ENCODE measurements at places on chromosomes 4 and X.

DNA sequence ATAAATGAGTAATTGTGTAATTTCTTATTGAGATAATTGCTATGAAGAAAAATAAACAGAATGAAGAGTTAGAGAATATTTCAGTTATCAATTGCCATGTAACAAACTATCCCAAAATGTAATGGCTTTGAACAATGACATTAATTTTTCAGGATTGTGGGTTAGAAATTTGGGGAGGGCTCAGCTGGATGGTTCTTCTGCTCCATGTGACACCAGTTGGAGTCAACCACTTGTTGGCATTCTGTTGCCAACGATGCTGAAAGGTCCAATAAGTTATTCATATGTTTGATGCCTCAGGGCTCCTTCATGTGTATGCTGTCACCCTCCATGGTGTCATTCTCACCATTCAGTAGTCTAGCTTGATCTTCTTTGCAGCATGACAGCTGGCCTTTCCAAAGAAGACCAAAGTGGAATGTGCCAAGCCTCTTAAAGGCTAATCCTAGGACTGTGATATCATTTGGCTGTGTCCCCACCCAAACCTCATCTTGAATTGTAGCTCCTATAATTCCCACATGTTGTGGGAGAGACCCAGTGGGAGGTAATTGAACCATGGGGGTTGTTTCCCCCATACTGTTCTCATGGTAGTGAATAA is 20.9 kb upstream of the CCDC149 start:
- DNase-seq = no peak

GRCh38 chr4:159420162-159421057 is 317.5 kb downstream of the RAPGEF2 start:
- no peak for DNase-seq

GRCh38 chr4:141121768-141122454 is 11.4 kb downstream of the RNF150 start:
- no peak for DNase-seq

DNA sequence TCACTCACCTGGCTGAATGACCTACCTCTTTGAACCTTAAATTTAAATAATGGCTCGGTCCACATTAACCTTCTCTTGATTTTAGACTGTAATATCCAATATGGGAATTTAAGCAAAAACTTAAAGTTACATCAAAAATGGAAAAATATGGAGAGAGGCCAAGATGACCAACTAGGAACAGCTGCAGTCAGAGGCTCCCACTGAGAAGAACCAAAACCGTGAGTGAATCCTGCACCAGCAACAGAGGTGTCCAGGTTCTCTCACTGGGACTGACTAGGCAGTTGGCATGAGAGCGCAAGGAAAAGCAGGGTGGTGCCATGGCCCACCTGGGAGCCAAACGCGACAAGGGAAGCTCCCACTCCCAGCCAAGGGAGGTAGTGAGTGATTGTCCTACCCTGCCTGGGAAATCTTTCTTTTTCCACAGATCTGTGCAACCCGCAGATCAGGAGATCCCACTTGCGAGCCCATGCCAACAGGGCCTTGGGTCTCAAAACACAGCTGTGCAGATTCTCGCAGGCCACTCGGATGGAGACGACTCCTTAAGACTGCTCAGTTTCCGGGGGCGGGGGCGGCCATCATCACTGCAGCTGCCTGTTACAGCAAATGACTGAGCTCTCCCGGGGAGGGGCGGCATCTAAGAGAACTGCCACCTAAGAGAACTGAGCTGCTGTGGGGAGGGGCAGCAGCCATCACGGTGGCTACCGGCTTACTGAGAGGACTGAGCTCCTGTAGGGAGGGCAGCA is 343.4 kb downstream of the DMD start:
- no peak for DNase-seq

DNA sequence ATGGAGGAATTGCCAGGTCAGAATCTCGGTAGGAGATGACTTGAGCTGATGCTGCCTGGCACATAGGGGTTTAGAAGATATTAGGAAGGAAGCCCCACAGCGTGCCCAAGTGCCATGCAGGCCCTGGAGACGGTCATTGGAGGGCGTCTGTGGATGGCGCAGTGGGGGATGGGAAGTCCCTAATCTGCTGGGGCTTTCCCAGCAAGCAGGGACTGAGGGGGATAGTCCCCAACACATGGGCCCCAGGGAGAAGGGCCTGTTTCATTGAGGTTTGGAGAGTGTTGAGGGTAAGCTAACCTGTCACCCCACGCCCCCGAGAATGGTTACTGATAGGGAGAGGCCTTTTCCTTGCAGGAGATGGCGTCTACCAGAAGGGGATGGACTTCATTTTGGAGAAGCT is 7.8 kb downstream of the TAFAZZIN start:
- DNase-seq = no peak

DNA sequence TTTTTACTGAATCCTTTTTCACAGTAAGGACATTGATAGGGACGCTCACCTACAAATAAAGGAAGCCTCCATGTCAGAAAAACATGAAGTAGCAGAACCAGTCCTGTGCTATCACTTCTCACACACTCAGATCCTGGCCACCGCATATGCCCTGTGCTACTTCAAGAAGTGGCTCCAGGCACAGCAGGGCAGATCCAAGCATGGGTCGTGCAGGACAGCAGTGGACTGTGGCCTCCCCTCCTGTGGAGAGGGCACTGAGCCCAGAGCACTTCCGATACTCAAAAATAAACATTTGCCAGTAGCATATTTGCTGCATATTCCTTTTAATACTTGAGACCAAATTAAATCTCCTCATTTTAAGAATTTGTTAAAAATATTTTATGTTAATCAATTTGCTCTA is 167.9 kb downstream of the PRDM5 start:
- no peak for DNase-seq

GRCh38 chr4:15291122-15291521 is 136.7 kb upstream of the C1QTNF7 start:
- DNase-seq = no peak

- no peak for DNase-seq
These were observed 182.9 kb downstream of the AFAP1 start for GRCh38 chr4:7756561-7757355.

- DNase-seq = no peak
These were observed 94.0 kb downstream of the TMEM47 start for GRCh38 chrX:34563061-34563460.

GRCh38 chr4:120435179-120435578 is 368.5 kb upstream of the MAD2L1 start:
- no peak for DNase-seq

GRCh38 chrX:11113731-11114130 is 2.6 kb downstream of the HCCS start:
- DNase-seq = no peak

DNA sequence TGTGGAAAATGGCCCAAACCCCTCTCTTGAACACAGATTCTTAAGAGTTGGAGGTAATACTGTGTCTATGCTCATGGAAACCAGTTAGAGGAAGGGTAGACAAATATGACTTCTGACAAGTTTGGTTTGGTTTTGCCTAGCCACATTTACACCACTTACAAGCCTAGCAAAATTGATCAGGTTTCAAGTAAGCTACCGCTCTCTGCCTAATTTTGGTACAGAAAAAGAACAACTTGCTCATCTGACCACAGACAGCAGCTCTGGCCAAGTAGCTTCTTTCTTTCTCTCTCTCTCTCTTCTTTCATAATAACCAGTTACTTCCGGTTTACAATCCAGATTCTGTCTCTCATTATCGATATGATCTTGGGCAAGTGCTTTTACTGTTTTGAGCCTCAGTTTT is 260.0 kb downstream of the GLUD2 start:
- no peak for DNase-seq

DNA sequence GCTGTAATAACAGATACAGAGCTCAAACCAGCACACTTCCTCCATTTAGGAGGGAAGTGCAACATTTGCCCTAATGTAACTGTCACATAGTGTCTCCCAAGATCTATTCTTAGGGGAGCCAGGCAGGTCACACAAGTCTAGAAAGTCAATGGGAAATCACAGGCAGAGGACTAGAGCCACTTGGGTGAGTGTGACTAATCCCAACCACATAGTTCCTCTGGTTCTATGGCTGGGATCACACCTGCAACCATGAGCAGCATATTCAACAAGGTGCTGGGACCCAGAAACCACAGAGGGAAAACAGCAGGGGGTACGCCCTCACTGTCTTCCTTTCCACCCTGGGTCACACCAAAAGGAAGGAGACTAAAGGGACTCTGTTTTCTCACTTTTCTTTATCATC is 66.8 kb upstream of the TACR3 start:
- DNase-seq = no peak

GRCh38 chr4:184485279-184485678 is 10.9 kb upstream of the IRF2 start:
- no peak for DNase-seq

DNA sequence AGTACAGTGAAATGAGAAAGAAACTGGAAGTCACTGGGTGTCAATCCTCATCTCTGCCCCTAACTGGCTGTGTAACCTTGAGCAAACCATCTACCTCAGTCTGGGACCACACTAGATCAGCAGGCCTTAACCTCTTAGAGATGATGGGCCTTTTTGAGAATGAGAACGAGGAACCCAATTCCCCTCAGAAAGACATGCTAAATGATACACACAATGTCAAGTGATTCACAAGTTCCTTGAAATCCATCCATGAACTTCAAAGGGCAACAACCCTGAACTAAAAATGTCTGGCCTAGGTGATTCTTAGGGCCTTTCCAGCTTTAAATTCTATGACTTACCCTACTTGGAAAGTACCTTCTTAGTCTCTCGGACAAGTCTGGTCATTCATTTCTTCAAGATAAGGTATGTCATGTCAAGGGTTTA is 47.4 kb downstream of the ACSL4 start:
- no peak for DNase-seq

- no peak for DNase-seq
These were observed 49.6 kb downstream of the LAMP2 start for GRCh38 chrX:120419463-120419862.

DNA sequence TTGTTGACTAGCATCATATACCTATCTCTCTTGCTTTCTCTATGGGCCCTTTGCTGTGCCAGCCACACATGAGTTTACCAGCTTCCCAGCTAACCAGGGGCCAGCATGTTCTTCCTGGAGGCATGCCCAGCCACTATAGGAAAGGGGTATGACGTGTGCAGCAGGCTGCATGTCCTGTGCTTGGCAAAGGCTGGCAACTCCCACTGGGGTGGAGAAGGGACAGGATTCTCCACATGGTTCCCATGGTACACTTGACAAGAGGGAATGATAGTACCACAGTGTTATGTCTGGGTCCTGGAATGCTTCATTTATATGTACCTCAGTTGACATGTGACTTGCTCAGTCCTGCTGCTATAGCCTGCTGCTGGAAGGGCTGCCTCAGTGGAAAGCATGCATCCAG is 78.8 kb downstream of the TMEM164 start:
- DNase-seq = no peak

DNA sequence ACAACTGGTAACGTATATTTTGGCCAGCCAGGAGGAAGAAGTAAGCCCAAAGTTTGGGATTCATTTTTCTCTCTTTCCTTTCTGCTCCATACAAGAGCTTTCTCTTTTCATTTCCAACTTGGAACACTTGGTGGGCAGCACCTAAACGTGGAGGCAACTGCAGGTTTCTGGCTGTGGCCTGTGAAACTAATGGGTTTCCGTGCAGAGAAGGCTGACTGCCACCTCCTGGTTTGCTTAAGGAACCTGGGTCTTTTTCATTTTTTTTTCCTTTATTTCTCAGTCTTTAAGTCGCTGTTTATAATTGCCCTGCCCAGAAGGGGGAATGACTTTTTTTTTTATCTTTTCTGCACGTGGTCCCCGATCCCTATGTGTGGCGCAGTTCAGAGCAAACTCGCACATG is 15.4 kb downstream of the ZNF718 start:
- no peak for DNase-seq

DNA sequence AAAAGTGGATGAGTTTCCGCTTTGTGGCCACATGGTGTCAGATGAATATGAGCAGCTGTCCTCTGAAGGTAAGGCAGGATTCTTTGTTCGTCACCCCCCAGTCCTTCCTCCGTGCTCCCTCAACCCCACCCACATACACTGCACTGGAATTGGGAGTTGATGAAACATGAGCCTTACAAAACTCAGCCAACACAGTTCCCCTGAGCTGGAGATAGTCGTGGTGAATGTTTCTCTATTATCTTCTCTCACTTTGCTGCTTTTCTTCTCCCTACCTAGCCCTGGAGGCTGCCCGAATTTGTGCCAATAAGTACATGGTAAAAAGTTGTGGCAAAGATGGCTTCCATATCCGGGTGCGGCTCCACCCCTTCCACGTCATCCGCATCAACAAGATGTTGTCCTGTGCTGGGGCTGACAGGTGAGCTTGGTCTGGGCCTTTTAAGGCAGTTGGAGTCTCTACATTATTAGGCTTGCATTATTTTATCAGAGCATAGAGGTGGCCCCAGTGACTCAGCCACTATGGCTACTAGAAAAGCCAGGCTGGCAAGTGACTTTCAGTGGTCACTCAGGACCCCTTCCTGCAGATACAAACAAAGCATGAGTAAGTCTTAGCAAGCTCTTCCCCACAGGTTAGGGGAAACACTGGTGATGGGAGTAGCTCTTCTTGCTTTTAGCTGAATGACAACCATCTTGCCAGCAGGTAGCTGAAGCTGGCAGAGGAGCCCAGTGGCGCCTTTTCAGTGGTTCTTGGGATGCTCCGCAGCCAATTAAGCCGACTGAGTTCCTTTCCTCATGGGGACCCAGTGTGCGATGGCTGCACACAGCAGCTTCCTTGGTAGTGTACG is 1.6 kb downstream of the RPL10 start:
- no peak for DNase-seq

DNA sequence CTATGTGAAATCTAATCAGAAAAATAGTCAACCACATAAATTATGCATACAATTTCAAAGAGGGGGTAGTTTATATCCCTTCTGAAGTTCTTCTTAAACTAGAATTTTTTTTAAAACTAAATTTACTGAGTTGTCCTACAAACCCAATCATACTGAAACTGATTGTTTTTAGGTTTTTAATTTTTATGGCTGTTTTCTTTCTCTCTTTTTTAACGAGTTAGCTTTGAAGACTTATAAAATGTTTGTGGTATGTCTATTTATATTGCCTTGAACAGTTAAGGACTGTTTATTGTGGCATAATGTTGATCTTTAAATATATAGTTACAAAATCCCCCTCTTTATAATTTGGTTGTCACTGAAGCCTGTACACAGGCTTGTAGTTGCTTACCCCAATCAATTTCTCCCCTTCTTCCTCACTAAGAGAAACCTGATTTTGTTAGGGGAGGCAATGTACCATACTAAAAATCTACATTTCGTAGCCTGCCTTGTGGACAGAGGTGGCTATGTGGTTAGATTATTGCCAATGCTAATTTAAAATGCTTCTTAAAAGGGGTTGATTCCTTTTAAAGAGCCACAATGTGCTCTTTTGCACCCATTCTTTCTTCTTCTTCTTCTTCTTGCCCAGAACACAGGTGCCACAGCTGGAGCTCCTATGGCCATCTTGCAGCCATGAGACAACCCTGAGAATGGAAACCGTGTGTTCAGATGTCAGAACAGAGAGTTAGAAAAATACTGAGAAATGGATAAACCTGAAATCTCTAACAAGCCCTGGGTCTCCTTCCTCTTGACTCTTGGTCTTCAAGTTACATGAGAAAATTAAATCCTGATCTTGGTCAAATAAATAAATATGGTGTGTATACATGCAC is 102.7 kb upstream of the ZNF827 start:
- no peak for DNase-seq

GRCh38 chr4:66640233-66640990 is 904.9 kb downstream of the CENPC start:
- DNase-seq = no peak

- DNase-seq = no peak
These were observed 130.5 kb downstream of the ANK2 start for GRCh38 chr4:113179996-113180395.

All from effector CD8-positive, alpha-beta T cell (primary cell).